ENCODE measurements at places on chromosomes 4 and X.

DNA sequence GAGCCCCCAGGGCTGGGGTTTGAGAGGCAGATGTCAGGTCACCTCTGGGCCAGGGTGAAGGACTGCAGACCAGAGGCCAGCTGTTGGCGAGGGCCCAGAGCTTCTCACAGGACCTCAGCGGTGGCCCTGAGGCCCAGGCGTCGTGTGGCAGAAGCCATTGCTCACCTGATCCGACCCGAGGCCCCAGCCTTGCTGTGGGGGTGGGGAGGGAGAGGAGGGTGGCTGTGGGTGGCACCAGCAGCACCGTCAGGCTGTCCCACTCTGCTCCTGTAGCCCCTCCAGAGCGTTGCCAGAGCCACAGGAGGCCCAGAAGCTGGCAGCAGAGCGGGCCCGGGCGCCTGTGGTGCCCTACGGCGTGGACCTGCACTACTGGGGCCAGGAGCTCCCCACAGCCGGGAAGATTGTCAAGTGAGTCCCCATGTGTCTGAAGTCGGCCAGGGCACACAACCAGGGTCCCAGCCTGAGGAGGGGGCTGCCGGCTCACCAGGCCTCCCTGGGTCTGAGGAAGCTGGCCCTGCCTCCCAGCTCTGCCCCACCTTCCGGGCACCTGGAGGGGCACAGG is 28.8 kb downstream of the UVSSA start:
- no peaks in the 10 kb centered on the region for H3K27me3 ChIP-seq
- no peak overlapping the region for H3K27ac ChIP-seq
- H3K36me3 ChIP-seq: peaks cover 76% of the 10 kb centered on the region
- H3K4me3 ChIP-seq: no peak overlapping the region
- H3K4me1 ChIP-seq: no peaks in the 10 kb centered on the region
- DNase-seq: peak; percentile 41

DNA sequence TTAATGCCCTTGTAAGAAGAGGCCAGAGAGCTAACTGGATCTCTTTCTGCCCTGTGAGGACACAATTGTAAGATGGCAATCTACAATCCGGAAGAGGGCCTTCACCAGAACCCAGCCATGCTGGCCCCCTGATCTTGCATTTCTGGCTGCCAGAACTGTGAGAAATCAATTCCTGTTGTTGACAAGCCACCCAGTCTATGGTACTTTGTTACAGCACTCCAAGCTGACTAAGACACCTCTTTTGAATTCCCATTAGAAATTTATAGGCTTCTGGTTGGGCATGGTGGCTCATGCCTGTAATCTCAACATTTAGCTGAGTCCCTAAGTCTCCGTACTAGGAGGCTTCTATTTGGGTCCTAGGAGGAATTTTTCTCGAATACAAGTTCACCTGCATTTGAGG is 48.8 kb upstream of the RELL1 start:
- no peak for DNase-seq
- H3K36me3 ChIP-seq: no peaks in the 10 kb centered on the region
- no peaks in the 10 kb centered on the region for H3K27me3 ChIP-seq
- H3K27ac ChIP-seq: no peak overlapping the region
- H3K4me1 ChIP-seq: no peaks in the 10 kb centered on the region

DNA sequence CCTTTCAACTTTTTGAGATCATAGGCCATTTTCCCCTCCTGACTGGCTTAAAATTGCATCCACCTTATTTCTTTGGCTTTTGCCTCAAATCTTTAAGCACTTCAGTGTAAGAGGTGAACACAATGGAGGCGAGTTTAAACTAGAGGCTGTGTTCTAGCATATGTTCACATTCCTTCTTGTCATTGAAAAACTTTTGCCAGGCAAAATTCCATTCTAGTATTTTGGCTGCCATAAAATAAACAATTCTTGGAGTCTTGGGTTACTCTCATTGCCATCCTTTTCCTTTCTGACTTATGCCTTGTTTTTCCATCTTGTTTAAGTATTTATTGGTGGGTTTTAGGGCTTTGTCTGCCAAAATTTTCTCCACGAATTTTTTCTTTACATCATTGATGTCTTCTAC is 137.3 kb upstream of the ANXA10 start:
- H3K4me1 ChIP-seq: no peaks in the 10 kb centered on the region
- no peak for DNase-seq
- H3K27ac ChIP-seq: no peak overlapping the region

- H3K36me3 ChIP-seq: peaks cover 56% of the 10 kb centered on the region
- no peaks in the 10 kb centered on the region for H3K4me1 ChIP-seq
- DNase-seq: no peak
- no peaks in the 10 kb centered on the region for H3K27me3 ChIP-seq
Measured at GRCh38 chr4:16187455-16187854, 38.8 kb downstream of the TAPT1 start.

DNA sequence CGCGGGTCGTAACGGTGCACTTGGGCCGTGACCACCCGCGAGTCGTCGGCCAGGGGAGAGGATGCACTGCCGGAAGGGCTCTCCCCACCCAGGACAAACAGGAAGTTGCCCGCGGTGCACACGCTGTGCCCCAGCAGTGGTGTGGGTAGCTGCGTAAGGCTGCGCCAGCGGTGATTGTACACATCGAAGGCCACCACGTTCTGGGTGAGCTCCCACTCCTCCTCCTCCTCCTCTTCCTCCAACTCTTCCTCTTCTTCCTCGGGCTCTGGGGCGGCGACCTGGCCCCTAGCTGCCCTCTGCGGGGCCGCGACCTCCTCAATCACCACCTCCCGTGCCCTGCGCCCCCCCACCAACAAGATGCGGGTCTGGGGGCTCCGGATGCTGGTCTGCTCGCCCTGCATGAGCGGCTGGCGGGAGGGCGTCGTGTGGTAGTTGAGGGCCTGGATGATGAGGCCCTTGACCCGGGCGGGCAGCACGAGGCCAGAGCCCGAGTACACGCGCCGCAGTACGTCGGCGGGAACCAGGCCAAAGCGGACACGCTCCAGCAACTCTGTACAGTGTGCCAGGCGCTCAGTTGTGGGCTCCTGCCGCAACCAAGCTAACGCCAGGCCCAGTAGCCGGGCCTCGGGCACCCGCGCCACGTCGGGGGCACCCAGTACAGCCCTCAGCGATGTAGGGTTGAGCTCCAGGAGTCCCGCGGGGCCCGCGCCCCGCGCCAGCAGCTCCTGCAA is 1.4 kb downstream of the KLHL34 start:
- no peak for DNase-seq
- no peak overlapping the region for H3K27ac ChIP-seq
- peaks cover 17% of the 10 kb centered on the region for H3K27me3 ChIP-seq
- no peaks in the 10 kb centered on the region for H3K36me3 ChIP-seq
- no peak overlapping the region for H3K4me3 ChIP-seq
- H3K4me1 ChIP-seq: no peaks in the 10 kb centered on the region

DNA sequence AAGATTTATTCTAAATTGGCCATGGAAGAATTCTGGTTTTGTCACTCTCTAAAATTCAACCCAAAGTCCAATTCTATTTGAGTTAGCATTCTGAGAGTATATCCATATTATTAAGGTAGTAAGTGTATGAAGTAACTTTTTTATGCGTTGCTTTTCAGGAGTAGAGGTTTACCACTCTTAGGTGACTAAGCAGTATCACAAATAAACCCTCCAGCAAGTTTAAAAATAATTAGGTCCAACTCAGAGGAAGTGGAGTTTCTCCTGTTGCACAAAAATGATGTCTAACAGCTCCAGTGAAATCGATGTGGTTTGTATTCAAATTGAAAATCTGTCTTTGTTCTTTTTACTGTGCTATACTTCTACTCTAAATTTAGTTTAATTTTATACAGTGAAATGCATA is 6.6 kb downstream of the SCML1 start:
- peaks cover 3% of the 10 kb centered on the region for H3K4me1 ChIP-seq
- no peak overlapping the region for H3K27ac ChIP-seq
- no peak for DNase-seq
- no peak overlapping the region for H3K4me3 ChIP-seq

- H3K36me3 ChIP-seq: no peaks in the 10 kb centered on the region
- no peaks in the 10 kb centered on the region for H3K27me3 ChIP-seq
- H3K27ac ChIP-seq: no peak overlapping the region
- DNase-seq: no peak
- no peaks in the 10 kb centered on the region for H3K4me1 ChIP-seq
Measured at GRCh38 chr4:38202242-38202641, 242.0 kb downstream of the PTTG2 start.

- H3K27ac ChIP-seq: no peak overlapping the region
- no peaks in the 10 kb centered on the region for H3K27me3 ChIP-seq
- DNase-seq: no peak
- H3K4me3 ChIP-seq: no peak overlapping the region
Measured at GRCh38 chr4:138576684-138577083, 334.5 kb upstream of the SLC7A11 start.
